ENCODE measurements at places on chromosomes 16 and 17.

DNA sequence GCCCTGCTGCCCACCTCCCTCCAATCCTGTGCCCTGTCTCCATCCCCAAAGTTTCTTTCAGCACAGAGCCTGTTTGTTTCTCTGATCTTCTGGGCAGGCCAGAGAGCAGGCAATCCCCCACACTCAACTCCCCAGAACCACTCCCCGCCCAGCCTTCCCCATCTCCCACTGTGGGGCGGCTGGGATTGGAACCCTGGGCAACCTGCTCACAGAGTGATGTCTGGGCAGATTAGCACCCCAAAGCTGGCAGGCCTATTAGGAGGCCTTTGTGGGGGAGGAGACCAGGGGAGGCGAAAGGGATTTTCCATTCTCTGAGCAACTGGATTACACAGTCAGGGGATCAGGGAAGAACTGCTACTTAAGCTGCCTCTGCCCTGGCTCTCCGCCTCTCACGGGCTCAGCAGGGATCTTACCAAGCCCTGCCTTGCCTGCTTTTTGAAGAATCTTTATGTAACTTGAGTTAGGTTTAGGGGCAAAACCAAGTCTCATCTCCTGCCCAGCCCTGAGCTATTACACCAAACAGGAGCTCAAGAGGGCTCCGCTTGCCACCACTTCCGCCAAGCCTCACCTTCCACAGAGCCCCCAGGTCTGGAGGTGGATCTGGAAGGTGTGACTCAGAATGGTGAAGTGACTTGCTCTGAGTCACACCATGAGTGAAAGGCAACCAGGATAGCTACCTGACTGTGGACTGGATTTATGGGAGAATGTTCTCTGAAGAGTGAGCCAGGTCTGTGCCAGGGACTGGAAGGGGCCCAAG is 16.0 kb upstream of the LHX1 start:
- DNase-seq = no peak

DNA sequence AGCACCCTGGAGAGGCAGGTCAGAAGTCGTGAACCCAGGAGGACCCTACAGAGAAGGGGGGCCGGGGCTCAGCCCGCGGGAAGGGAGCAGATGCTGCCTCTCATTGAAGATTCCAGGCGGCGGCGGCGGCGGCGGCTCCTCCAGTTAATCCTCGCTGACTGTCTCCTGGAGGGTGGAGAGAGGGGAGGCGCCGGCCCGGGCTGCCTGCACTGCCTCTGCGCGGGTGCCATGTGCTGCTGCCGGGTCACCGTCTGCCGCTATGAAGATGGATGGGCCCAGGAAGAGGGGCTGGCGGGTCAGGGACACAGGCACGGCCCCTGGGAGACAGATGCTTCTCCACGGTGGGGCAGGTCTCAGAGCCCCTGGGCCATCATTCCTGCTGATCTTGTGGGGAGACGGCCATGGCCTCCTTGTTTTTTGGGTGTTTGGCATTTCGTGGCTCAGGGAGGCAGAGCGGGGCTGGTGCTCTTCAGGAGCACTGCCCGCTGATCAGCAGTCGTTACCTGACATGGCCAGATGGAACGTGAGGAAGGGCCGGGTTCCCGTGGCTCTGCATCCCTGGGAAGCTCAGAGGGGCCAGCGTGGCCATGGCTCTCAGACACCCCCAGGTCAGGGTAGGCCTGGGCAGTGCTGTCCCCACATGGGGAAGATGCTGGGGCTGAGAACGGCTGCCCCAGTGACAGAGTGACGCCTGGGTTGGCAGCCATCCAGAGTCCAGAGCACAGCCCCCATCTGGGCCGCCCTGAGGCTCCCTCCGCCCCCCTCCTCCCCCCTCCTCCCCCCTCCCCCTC is 36.1 kb downstream of the GINS2 start:
- peak; percentile 68 for DNase-seq

GRCh38 chr17:35089586-35090296 is 26.2 kb upstream of the RFFL start:
- DNase-seq = peak; percentile 44

DNA sequence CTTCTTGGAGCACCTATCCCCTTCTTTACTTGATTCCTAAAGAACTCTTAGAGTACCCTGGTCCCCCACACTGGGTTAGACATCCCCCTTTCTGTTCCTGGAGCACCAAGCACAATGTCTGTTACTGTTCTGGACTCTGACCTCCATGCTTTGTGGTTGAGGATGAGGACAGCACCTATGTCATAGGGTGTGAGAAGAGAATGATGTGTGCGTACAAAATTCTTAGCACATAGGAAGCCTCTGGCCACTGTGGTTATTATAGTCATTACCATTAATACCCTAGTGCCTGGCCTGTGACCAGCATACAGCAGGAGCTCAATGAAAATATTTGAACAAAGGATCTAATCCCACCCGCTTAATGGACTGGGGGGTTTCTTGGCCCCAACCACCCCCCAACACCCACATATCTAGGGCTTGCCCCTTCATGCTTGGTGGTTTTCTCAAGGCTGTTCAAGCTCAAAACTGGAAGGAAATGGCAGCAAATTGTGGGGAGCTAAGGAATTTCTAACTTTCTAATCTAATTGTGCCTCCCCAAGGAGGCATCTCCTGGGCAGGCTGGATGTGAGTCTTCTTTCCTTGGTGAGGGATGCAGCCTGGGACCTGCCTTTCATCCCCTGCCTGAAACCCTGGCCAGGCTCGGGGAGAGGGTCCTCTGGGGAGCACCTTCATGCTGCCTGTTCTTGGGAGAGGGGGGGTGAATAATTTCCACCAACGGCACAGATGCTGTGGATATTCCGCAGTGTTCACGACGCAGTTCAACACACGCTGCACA is 1.5 kb upstream of the CMIP start:
- DNase-seq = no peak

GRCh38 chr17:14997290-14997689 is 267.8 kb downstream of the PMP22 start:
- DNase-seq = no peak

- no peak for DNase-seq
These were observed 40.6 kb downstream of the GOSR1 start for GRCh38 chr17:30517786-30518185.

- DNase-seq = peak; percentile 56
These were observed 154.2 kb downstream of the VPS53 start for GRCh38 chr17:560432-560873.

- DNase-seq = peak; percentile 79
These were observed 6.6 kb downstream of the KCNAB3 start for GRCh38 chr17:7922845-7923628.

- peak; percentile 78 for DNase-seq
These were observed 309.5 kb upstream of the PMFBP1 start for GRCh38 chr16:72481419-72481818.

DNA sequence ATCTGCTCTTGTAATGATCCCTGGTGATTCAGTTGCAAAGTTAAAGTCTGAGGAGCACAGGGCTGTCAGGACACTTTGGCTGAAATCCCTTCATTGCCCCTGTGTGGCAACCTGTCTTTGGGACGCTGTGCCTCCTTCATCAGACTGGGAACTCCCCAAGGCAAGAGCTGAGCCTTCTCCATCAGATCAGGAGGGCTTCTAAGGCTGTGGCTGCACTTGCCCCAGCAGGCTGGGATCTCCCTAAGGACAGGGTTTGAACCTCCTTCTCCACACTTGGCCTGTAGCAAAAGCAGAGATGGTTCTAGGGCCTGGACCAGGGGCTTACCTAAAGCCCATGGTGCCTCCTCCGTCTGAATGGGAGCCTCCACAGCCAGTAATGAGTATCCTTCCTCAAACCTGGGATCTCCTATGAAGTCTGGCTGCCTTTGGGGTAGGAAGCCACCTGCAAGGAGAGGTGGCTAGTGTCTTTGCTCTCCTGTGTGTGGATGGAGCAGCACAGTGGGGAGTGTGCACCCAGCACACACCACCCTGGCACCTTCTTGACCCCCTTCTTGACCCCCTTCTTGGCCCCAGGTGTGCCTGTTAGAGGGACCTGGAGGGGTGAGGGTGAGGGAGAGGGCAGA is 79.0 kb upstream of the NKD1 start:
- no peak for DNase-seq

- peak; percentile 29 for DNase-seq
These were observed 120.9 kb upstream of the HS3ST2 start for GRCh38 chr16:22692916-22693637.

GRCh38 chr17:41326173-41327145 is 10.9 kb upstream of the KRTAP17-1 start:
- DNase-seq = no peak

DNA sequence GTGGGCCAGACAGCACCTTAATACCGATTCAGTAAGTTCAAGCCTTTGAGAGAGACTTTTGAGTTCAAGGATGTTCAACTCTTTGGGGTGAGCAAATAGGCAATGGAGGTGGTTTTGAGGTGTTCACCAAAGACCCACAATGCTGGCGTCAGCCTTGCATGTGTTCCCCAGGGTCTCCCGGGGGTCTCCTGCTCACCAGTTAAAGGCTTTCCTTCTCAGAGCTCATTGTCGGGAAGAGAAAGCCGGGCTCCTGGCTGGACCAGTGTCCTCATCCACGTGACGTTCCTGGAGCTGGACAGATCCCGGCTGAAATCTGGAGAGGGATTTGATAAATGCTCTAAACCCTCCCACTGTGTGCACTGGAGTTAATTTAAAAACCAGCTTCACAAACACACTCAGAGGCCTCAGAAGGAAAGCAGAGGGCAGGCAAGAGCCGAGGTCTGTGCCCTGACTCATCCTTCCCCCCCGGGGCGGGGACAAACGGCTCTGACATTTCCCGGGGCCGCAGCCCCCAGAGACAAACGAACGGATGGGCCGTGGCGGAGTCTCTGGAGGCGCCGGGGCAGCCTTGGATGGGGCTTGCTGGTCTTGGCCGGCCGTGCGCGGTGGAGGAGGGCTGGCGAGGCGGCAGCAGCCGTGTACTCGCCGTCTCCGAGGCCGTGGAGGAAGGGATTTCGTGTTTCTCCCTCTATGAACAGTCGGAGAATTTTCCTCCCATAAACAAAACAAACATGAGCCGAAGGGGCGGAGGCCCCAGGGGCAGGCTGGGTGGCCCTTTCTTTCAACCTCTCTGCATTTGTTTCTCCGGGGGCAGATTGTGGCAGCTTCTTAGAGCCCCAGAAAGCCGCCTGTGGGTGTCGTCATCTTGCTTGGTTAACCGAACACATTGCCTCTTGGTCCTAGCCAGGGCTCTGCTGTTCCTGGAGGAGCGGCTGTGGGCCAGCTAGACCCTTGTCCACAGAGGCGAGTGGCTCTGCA is 94.2 kb downstream of the NTN1 start:
- DNase-seq = peak; percentile 80

- DNase-seq = no peak
These were observed 96.3 kb upstream of the EEF2KMT start for GRCh38 chr16:5193861-5194260.

GRCh38 chr17:13256545-13256944 is 238.7 kb upstream of the ELAC2 start:
- DNase-seq = no peak

Data from fibroblast of skin of back (primary cell).